ENCODE measurements at places on chromosomes 1 and 21. TPM values are rescaled to one million over a fixed set of nuclear protein-coding genes. Genes with fewer than 3 reads are reported as not detected.

The TESK2 gene
- 1.4 TPM for total RNA-seq

The DMBX1 gene
- total RNA-seq = not detected

The A3GALT2 gene
- total RNA-seq = not detected

GRCh38 chr1:3457910-3458883 is 3.7 kb downstream of the ARHGEF16 start:
- H3K27me3 ChIP-seq = peaks cover 9% of the 10 kb centered on the region
- H3K27ac ChIP-seq = peak overlapping the region; percentile 71
- H3K4me3 ChIP-seq = no peak overlapping the region

- no peaks in the 10 kb centered on the region for H3K27me3 ChIP-seq
- H3K36me3 ChIP-seq = no peaks in the 10 kb centered on the region
- H3K27ac ChIP-seq = no peak overlapping the region
- peaks cover 6% of the 10 kb centered on the region for H3K4me1 ChIP-seq
Observed at GRCh38 chr1:77511440-77511840, 171.0 kb downstream of the ZZZ3 start.

DNA sequence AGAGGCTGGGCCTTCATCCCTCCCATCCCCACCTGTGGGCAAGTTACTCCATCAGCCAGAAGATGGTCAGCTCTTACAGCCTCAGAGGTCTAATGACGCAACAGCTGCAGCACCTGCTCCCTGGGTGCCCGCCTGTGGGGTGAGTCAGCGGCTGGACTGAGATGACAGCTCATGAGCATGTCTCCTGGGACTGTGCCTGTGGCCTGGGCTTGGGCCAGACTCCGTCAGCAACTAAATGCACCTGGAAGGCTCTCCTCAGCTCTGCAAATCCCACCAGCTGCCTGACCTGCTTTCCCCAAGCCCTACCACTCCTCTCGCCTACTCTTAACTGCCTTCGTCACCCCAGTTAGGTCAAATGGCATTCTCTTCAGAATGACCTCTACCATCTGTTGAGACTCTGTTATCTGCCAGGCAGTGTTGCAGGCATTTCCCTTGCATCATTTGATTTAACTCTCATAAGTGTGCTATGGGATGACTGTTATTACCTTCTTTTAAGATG is 47.7 kb downstream of the ETS2 start:
- no peaks in the 10 kb centered on the region for H3K36me3 ChIP-seq
- H3K4me3 ChIP-seq = no peak overlapping the region
- no peak overlapping the region for H3K27ac ChIP-seq
- DNase-seq = no peak
- no peaks in the 10 kb centered on the region for H3K27me3 ChIP-seq
- H3K4me1 ChIP-seq = peaks cover 33% of the 10 kb centered on the region
